ENCODE measurements at places on chromosomes 3 and 15.
A peak's percentile ranks its signal among the peaks of the same experiment; 100 is the strongest.

DNA sequence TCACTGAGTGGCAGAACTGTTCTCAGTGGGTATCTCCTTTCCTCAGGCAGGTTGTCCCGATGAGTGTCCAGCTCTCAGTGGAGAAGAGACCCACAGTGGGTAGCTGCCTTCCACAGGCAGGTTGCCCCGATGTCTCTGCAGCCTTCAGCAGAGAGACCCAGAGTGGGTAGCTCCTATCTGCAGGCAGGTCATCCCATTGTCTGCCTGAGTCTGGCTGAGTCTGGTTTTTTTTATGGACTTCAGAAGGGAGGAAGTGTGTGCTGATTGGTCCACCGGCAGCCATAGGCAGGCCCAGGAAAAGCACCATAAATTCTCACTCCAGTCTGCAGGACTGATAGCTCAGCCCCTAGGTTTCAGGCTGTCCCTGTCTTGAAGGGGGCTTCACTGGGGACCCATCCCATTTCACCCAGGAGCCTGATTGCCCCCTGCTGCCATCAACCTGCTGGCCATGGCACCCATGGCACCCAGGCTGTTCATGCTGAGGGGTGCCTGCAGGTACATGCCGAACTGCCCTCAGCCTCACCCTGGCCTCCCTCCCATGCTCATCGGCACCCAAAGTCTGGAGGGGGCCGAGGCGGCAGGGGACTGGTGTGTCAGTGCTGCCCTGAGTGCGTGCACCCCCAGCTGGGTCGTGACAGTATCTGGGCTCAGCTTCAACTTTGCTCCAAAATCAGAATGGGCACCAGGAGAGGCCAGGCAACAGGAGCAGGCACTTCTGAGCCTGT is 3.6 kb upstream of the LIMD1 start:
- no peak for DNase-seq

- no peak for DNase-seq
Observed at GRCh38 chr15:35104526-35105147, 19.5 kb upstream of the NANOGP8 start.

- DNase-seq, result no peak
Observed at GRCh38 chr3:14440531-14441239, 38.3 kb downstream of the SLC6A6 start.

DNA sequence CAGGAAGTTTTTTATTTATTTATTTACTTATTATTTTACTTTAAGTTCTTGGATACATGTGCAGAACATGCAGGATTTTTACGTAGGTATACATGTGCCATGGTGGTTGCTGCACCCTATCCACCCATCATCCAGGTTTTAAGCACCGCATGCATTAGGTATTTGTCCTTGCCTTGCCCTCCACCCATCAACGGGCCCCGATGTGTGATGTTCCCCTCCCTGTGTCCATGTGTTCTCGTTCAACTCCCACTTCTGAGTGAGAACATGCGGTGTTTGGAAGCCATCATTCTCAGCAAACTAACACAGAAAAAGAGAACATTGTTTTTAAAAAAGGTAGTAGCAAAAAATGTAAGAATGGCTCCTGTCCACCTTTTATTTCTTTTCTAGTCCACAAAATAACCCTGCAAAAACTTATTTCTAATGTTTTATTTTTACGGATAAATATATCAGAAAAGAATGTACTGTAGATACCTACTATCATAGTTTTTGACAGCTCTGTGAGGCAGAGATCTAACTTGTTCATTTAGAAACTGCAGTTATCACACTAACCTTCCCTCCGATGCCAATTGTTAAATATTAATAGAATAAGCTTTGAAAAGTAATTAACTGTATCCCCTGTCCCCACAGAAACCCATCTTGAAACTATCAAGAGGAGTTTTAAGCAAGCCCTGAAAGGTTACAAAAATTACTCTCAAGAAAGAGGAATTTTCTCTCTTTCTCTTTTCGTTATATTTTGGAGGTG is 189.2 kb downstream of the LPP start:
- DNase-seq, result no peak

DNA sequence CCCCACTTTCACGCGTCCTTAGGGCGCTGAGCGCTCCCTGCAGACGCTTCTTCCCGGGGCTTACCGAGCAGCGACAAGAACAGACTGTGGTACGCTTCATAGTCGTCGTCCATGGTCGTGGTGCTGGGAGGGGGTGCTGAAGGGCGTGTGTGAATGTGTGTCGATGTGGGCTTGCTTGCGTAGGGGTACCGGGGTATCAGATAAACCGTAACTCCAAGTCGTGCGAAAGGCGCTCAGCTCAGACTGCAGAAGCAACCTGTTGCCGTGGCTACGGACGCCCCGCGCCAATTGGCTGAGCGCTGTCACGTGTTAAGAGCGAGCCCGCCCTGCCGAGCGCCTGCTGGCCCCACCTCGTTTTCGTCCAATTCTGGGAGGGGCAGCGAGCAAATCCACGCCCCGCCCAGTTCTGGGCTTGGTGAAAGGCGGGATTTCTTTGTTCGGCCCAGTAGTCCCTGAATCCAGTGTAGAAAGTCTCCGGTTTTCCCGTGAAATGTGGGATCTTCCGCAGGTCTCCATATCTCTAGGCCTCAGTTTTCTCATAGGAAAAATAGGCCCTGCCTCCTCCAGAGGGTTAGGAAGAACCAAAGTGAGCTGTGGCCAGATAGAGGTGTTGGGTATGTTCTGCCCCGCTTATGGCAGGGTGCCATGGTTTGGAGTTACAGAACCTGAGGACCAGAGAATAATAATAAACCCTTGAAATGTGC is at the start of gene EFCAB12:
Gene EFCAB12, minus strand, starts transcription at position 261 of the 704 bp plus-strand sequence. Its CDS starts 148 bp downstream, at position 113.
- DNase-seq, result peak; percentile 89

Data from fibroblast of the conjunctiva (primary cell).